ENCODE measurements at places on chromosomes 2 and 18. TPM values are rescaled to one million over a fixed set of nuclear protein-coding genes. Genes with fewer than 3 reads are reported as not detected.

DNA sequence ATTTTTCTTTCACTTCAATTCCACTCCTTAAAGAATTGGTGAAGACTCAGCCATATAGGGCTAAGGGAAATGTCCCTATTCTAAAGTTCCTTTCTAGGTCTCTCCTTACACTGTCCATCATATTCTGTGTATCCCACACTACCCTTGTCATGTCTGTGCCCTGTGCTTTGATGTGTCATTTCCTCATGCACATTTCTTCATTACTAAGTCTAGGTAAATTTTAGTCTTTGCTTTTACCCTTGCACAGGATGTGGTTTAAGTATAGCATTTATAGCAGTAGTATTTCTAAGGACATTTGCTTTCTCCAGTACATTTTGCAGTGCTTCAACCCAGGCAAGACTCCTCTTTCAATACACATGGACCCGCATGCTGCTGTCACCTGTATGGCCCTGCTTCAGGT lies 221.5 kb upstream of the ACVR2A start:
- no peak for DNase-seq

The LRP1B gene
- polyA plus RNA-seq: not detected

The TRABD2A gene
- polyA plus RNA-seq: 10.0 TPM

The PLEKHH2 gene
- polyA plus RNA-seq: not detected

The TMEM169 gene
- 1.1 TPM for polyA plus RNA-seq

GRCh38 chr2:227479865-227480475 lies 8.0 kb downstream of the AGFG1 start:
- no peak for DNase-seq

DNA sequence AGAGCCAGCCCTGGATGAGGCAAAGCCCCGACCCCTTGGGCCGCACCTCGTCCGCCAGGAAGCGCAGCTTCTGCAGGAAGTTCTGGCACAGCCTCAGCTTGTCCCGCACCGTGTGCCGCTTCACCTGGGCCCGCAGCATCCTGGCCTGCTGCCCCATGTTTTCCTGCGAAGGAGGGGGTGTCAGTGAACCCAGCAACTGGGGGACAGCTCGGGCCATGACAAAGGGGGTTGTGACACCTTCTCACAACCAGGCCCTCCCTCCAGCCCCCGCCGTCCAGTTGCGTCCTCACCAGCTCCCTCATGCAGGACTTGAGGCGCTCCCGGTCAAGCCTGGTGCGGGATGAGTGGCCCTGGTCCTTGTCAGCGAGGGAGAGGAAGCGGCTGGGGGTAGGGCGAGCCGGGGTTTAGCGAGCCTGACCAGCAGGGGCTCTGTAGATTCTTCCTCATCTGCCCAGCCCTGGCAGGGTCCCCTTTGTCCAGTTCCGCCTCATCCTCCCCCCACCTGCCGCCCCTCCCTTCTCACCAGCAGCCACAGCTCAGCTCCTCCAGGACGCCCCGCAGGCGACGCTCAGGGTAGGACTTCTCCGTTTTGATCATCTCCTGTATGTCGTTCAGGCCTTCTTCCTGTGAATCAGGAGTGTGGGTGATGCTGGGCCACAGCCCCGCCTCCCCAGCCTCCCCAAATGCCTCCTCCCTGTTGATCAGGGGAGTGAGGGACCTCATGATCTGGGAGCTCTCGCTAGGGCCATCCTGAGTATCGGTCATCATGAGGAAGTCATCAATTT lies 606 bp downstream of the OTOF start:
- DNase-seq: no peak

The AMER3 gene
- not detected for polyA plus RNA-seq

DNA sequence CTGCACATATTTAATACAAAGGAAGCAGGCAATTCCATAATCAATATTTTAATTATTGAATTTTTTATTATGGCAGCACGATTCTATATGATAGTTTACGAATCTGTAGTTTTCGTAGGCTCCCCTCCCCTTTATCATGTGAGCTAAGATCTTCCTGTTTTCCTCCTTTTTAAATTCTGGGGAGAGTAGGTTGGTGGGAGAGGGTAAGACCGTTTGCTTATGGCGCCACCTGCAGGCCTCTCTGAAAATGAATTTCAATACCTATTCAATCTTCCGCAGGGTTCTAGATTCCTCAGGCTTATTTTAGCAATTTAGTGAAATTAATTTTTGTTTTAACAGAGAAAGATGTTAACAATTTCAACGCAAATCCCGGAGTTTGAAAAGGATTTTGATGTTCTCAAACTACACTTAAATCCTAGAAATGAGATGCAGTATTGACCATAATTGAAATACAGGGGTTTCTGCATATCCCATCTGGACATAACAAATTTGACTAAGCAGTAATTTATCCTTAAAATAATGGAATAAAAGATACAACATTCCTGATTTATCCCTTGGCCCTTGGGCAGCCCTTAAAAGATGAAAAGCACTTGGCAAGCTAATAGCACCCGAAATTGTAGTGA lies 12.8 kb upstream of the GBX2 start:
- no peak for DNase-seq

- DNase-seq: no peak
These were observed 2.4 kb upstream of the SATB2 start for GRCh38 chr2:199460101-199460671.

GRCh38 chr2:240290432-240291336 lies 144.8 kb upstream of the GPC1 start:
- DNase-seq: no peak

DNA sequence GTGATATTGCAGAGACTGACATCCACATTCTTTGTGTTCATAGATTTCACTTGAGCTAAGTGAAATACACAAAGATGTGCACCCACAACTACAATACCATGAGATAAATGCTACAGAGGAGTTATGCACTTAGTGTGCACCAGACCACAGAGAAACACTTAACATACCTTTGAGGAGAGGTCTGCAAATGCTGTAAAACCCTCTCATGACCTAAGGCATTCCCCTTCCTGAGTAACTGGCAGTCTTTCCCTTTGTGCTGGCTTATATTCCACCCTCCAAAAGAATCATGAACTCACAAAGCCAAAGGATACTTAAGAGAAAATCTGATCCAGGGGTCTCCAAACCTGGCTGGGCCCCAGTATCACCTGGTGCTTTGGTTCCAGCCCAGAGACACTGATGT lies 16.2 kb downstream of the NXPH2 start:
- no peak for DNase-seq

DNA sequence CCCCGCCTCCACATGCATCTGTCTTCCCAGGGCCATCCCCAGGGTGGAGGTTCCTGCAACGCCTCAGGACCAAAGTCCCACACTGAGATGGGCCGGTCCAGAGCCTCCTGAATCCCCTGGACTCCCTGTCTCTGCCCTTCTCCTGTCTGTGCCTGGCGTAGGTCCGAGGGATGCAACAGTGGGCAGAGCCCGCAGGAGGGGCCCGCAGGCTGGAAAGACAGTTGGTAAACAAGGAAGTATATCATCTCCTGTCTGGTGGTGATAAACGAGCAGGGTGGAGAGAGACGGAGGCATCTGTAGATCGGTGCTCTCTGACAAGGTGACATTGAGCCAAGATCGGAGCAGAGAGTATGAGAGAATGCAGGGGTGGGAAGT lies 72.6 kb upstream of the RAB6C start:
- DNase-seq: no peak

- DNase-seq: no peak
These were observed 14.6 kb downstream of the KCNF1 start for GRCh38 chr2:10926191-10926820.

GRCh38 chr18:429030-429429 lies 71.5 kb downstream of the COLEC12 start:
- DNase-seq: no peak

DNA sequence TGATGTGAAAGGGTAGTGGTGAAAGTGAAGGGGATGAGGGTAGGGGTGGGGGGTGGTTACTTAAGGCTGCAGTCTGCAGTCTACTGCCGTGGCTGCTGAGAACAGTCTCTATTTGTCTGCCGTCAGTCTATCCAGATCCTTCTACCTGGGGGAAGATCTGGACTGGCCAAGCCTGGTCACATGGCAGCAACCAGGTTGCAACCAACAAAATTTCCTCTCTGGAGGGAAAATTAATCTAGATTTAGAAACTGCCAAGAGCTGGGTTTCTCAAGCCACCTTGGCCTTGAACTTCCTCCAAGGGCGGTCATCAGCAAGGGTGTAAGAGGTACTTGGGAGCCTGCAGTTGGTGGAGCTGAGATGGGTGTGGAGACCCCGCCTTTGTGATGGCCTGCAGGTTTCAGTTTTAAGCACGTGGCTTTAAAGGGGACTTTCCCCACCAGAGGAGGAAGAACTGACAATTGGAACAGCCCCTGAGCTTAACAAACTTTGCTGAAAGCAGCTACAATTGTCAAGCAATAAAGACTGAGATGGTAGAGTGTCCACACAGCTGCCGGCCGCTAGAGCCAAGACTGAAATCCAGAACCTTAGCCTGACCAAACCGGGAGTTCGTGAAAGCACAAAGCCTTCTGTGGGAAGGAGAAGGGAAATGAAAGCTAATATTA lies 31.4 kb upstream of the KCMF1 start:
- DNase-seq: peak; percentile 83

GRCh38 chr2:675460-675859 lies 1.7 kb downstream of the TMEM18 start:
- DNase-seq: no peak

The RUFY4 gene
- polyA plus RNA-seq: not detected

- DNase-seq: no peak
These were observed 574.5 kb upstream of the ZEB2 start for GRCh38 chr2:145094370-145094769.

GRCh38 chr2:217890445-217890844 lies 112.3 kb downstream of the TNS1 start:
- no peak for DNase-seq

The TACR1 gene
- polyA plus RNA-seq: not detected

- no peak for DNase-seq
These were observed 139.6 kb downstream of the TTC32 start for GRCh38 chr2:19762142-19762541.

The CRYGD gene
- not detected for polyA plus RNA-seq

The SULT1C2 gene
- not detected for polyA plus RNA-seq

The LRRTM1 gene
- not detected for polyA plus RNA-seq

GRCh38 chr2:196586511-196586991 lies 53.0 kb upstream of the CCDC150 start:
- DNase-seq: no peak

Data from naive B cell (primary cell).